ENCODE measurements at places on chromosomes 12 and 14.

GRCh38 chr12:13293096-13293495, 96.6 kb downstream of the EMP1 start:
- ATAC-seq: no peak

DNA sequence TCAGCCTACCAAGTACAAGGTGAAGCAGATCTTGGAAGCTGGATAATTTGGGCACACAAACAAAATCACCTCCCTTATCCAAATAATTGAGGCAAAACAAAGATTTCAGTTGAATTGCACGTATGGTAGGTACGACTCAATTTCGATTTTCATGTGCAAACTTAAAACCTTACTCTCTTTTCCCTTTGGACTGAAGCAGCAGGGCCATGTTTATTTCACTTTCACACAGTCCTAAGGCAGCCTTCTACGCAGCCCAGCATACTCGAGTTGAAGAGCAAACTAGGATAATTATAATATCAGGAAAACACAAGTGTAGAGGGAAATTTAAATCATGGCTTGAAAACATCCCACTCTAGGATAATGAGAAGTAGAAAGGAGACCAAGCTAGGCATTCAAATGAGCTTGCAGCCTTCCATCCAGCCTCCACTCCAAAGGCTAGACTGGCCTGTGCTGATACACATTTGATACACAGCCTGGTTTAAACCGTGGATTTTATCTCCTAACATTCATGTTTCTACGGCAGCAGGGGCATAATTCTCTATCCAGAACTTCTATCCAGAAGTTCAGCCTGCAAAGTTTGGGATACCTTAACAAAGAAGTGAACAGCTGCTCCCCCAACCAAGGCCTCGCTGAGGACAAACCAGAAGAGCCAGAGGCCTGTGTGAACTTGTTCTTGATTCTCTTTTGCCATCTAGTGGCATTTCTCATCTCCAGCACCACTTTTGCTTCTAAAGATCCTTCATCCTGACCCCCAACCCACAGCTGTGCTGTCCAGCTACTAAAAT, 2.4 kb upstream of the RNASE7 start:
- ATAC-seq: peak; percentile 90

GRCh38 chr14:102584871-102585869, 7.3 kb upstream of the RCOR1 start:
- no peak for ATAC-seq

DNA sequence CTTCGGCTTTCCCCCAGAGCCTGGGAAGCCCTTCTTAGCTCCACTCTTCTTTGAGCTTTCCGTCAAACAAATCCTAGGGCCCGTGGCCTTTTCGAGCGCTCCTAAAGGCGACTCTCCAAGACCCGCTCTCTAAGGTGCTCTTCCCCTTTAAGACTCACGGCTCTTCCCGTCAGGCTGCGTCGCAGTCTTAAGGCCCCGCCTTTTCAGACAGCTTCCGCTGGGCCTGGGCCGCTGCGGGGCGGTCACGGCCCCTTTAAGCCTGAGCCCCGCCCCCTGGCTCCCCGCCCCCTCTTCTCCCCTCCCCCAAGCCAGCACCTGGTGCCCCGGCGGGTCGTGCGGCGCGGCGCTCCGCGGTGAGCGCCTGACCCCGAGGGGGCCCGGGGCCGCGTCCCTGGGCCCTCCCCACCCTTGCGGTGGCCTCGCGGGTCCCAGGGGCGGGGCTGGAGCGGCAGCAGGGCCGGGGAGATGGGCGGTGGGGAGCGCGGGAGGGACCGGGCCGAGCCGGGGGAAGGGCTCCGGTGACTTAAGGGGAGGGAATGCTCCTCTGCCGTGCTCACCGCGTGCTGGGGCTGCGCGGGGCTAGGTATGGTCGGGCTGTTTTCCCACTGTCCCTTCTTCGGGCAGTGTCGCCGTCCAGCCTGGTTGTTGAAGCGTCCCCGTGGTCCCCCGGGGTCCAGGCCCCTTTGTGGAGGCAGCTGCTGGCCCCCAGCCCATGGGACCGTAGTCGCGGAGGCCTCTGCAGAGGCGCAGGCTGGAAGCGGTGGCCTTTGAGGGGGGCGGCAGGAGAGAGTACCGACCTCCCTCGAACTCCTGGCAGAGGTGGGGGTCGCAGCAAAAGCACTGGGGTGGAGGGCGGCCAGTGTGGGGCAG, at the start of gene PEX5:
Gene PEX5 (plus strand): TSS at position 289 of the 870 bp plus-strand sequence. CDS start 692 bp downstream, outside the sequence.
- peak; percentile 97 for ATAC-seq

DNA sequence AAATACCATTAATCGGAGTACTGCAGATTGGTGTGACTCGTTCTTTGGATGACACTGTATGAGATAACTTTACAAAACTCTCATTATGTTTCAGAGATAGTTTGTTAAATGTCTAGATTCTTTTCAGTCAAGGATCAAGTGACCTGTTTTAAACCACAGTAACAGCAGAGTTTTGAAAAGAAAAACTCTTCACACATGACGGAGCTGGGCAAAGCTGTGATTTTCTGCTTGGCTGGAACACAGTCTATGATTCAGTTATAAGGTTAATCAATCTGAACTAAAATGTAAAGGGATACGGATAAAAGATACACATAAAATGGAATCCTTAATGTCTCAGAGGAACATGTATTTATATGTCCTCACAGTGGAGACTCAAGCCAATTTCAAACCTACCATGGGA, 573.2 kb downstream of the PRKD1 start:
- no peak for ATAC-seq

DNA sequence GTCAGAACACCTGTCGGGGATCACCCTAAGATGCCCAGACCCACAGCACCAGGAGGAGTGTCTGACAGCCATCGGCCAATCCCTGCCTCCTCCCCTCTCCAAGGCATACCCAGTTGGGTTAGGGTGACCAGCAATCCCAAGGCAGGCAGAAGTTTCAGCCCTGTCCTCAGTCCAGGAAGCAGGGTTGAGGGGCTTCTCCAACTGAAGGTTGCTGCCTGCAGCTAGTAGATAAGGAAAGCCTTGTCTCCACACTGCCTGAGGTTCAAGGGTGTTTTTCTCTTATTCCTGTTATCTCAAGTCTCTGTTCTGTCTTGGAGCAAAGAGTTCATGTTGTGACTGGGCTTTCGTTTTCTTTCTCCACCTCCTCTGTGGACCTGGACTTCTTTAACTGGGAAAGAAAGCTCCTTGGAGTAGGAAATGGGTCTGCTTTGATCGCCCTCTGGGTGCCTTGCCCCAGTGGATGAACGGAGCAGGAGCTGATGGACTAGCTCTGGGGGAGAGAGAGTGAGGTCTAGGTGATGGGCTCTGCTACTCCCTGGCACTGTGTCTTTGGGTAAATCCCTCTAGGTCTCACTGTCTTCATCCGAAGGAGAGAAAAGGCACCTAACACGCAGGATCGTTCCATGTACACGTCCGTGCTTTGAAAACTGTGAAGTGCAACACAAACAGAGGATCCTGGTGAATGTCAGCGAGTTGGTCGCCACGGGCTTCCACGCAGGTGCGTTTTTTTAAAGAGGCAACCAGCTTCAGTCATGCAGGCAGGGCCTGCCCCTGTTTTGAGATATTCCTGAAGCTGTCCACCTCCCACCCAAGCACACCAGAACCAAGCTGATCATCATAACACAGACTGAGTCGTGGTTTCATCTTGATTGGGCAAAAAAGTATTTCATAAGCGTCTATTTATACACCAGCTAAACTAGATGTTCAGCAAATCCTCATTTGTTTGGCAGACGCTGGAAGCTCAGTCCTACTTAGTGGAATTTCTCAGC, 52.5 kb upstream of the FOXN3 start:
- ATAC-seq: no peak

- ATAC-seq: peak; percentile 55
Measured at GRCh38 chr12:106108185-106108835, 30.4 kb downstream of the NUAK1 start.

- no peak for ATAC-seq
Measured at GRCh38 chr14:42322531-42323284, 716.0 kb downstream of the LRFN5 start.

DNA sequence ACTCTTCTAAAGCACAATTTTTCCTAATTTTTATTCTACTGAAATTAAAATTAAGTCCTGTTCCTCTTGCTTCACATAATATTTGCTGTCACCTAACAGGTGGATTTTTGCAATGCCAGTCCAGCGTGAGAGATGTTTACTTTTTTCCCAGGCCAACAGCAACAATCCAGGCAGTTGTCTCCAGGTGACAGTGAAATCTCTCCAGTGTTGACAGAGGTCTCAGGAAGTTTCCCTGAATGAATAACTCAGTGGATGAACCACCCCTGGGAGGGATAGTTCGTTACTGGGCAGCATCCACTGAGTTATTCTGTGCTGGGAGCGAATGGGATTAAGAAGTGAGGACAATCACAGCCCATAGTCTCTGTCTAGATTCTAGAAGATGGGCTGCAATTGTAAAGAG, 7.1 kb upstream of the NT5DC3 start:
- no peak for ATAC-seq

- no peak for ATAC-seq
Measured at GRCh38 chr12:124698211-124698997, 131.0 kb upstream of the NCOR2 start.

GRCh38 chr14:24053548-24054323, 1.9 kb downstream of the CARMIL3 start:
- no peak for ATAC-seq

- no peak for ATAC-seq
Measured at GRCh38 chr14:75422169-75422568, 5.7 kb upstream of the JDP2 start.

DNA sequence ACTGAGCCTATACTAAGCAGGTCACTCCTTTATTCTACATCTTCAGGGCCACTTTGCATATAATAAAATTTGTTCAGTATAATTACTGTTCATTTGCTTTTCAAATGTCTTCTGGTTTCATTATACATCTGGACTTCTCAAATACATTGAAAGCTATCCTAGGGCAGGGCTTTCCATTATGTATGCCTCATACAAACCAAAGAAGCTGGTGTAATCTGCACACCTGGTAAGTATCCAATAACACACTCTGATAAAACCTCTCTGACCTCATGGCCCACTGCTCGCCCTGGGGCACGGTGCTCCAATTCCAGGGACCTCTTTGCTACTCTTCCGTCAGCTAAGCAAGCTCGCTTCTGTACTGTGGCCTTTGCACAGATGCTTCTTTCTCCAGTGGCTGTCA, 21.9 kb upstream of the ISM2 start:
- no peak for ATAC-seq

- peak; percentile 48 for ATAC-seq
Measured at GRCh38 chr12:65902500-65902899, 78.2 kb downstream of the HMGA2 start.

DNA sequence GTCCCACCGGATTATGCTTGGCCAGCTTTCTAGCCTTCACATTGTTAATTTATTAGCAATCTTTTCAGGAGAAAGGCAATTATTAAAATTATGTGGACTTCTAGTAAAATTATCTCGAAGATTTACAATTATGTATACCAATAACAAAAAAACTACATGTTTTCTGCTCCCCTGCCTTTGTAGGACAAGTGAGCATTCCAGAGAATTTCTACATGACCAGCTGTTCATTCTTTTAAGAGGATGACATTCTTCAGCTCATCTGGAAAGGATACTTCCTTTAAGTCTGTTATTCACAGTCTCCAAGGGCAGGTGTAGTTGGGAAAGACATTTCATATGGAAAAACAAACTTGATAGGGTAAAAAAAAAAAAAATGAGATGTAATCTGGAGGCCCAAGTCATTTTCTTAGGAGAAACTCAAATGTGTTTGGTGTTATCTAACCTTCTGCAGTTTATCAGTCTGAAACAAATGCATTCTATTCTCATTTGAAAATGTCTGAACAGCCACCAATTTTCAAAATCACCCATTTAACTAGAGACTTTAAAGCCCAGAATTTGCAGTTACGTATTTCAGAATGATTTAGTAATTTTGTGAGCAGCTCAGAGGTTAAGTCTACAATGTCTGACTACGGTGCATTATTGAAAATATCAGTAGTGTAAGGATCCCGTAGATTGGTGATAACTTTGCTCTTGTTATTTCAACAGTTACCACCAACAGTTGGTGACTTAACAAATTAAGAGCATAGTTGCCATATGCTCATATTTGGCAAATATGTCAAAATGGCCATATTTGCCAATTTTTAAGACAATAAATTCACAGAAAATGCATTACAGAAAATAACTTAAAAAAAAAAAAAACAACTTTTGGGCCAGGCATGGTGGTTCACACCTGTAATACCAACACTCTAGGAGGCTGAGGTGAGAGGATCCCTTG, 1.8 kb upstream of the PHLDA1 start:
- ATAC-seq: no peak

- no peak for ATAC-seq
Measured at GRCh38 chr14:22753586-22753985, 12.9 kb upstream of the OXA1L start.

Measured in SK-N-SH treated with all-trans-retinoic acid at 6 μM for 48 hours (cell line).